Lung (tissue), 17 donors: ENCODE measurements at places on chromosomes 16 and 17. TPM values are rescaled to one million over a fixed set of nuclear protein-coding genes. Genes with fewer than 3 reads are reported as not detected.

- no peak overlapping the region for H3K27ac ChIP-seq
- no peaks in the 10 kb centered on the region for H3K36me3 ChIP-seq
- no peaks in the 10 kb centered on the region for H3K27me3 ChIP-seq
- DNase-seq: peak; percentile 1
- no peak overlapping the region for H3K4me3 ChIP-seq
Measured at GRCh38 chr17:67051155-67051538, 6.8 kb downstream of the CACNG1 start.

The ABCA9 gene
- total RNA-seq: 24.7 TPM

DNA sequence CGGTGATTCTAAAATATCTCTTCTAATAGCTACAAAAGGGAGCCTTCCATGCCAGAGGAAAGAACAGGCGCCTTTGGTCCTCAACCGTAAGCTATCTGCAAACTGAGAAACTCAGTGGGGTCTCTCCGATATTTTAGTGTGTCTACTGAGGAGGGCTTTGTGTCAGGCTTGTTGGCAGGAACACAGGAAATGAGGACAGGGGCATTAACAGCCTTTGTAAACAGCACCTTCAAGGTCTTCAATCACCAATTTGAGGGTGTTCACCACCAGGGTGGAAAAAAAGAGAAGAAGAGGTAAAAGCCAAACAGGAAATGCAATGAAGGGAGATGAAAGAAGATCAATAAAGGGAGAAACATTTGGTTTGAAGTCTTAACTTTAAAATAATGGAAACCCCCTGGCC lies 580.1 kb upstream of the SALL1 start:
- H3K27me3 ChIP-seq: peaks cover 4% of the 10 kb centered on the region
- no peak for DNase-seq
- no peaks in the 10 kb centered on the region for H3K4me1 ChIP-seq
- H3K36me3 ChIP-seq: no peaks in the 10 kb centered on the region
- no peak overlapping the region for H3K27ac ChIP-seq

The OTOP2 gene
- total RNA-seq: not detected

GRCh38 chr16:22291860-22292318 lies 5.3 kb upstream of the POLR3E start:
- no peak overlapping the region for H3K4me3 ChIP-seq
- no peak for DNase-seq

The ADAP2 gene
- total RNA-seq: 18.6 TPM

The COASY gene
- 93.2 TPM for total RNA-seq

- no peak overlapping the region for H3K4me3 ChIP-seq
- H3K27me3 ChIP-seq: no peaks in the 10 kb centered on the region
- no peak overlapping the region for H3K27ac ChIP-seq
- no peak for DNase-seq
Measured at GRCh38 chr16:48790151-48790550, 180.2 kb upstream of the N4BP1 start.

DNA sequence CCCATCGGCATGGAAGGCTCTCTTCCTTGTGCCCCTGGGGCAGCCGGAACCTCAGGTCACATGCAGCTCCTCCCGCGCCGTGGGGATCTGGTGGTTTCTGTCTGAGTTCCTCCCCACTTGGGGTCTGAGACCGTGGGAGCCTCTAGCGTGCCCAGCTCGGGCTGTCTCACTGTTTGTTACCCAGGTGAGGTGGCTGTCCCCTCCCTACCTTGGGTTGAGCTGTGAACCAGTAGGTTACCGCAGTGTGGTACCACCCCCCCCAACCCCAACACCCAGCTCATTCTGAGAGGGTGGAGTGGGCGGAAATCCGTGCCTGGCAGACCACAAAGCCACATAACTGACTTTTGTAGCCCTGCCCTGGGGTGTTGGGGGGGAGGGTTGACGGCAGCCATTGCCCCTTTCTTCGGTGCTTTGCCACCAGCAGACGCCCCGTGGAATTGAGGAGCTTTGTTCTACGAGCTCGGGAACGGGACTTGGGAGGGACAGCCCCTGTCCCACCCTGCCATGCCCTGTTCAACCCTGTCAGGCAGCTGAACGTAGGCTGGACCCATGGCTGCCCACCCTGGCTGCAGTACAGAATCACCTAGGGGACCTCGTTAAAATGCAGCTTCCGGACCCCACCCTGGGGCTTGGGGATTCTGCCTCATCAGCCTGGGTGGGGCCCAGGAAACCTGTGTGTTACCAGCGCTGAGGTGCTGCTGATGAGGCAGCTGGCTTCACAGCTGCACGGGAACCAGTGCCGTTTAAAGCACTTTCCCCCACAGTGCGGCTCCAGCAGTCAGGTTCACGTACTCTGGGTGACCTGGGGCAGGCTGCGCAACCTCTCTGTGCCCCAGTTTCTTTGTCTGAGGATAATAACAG lies 18.5 kb downstream of the RAP1GAP2 start:
- no peak for DNase-seq
- no peaks in the 10 kb centered on the region for H3K27me3 ChIP-seq
- H3K27ac ChIP-seq: no peak overlapping the region
- no peaks in the 10 kb centered on the region for H3K4me1 ChIP-seq
- no peaks in the 10 kb centered on the region for H3K36me3 ChIP-seq
- H3K4me3 ChIP-seq: no peak overlapping the region

The DDX52 gene
- total RNA-seq: 18.3 TPM
